ENCODE measurements at places on chromosomes 1 and 21.

DNA sequence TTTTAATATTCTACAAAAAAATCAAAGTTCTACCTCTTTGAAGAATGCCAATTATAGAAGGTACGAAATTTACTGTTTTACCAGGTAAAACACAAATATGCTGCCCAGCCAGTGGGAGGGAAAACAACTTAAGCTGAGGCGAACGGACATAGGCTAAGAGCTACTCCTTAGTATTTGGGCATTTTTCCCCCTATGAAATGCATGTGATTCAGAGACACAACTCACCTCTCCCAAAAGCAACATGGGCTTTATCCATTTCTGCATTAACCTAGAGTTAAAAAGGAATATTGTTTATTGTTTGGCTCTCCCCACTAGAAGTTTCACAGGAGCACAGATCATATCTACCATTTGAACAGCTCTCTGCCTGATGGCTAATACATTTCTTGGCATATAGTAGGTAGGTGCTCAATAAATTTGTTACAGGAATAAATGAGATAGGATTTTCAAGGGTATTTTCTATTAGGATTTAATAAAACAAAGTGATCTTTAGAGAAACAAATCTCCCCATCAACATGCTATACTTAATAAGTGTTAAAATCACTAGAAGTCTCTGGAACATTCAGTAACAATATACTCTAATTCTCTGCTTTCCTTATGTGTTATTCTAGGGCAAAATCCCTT lies 2.4 kb upstream of the SORT1 start:
- DNase-seq, result no peak

- DNase-seq, result no peak
Measured at GRCh38 chr1:228922722-228923376, 187.6 kb downstream of the RHOU start.

DNA sequence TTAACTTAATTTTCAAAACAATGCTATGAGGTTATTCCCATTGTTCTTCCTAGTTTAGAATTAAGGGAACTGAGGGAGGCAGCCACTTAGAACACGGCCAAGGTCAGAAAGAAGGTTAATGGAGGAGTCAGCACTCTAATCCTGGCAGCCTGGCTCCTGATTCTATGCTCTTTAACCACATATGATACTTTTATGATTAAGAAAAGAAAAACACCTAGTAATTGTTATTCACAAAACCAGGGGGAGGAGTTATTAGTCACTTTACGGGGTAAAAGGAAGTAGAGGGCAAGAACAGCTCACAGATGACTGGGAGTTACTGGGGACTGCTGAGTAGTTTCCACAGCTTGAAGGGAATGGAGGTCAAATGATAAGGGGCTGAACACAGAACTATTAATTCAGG lies 38.6 kb downstream of the GADD45A start:
- no peak for DNase-seq

DNA sequence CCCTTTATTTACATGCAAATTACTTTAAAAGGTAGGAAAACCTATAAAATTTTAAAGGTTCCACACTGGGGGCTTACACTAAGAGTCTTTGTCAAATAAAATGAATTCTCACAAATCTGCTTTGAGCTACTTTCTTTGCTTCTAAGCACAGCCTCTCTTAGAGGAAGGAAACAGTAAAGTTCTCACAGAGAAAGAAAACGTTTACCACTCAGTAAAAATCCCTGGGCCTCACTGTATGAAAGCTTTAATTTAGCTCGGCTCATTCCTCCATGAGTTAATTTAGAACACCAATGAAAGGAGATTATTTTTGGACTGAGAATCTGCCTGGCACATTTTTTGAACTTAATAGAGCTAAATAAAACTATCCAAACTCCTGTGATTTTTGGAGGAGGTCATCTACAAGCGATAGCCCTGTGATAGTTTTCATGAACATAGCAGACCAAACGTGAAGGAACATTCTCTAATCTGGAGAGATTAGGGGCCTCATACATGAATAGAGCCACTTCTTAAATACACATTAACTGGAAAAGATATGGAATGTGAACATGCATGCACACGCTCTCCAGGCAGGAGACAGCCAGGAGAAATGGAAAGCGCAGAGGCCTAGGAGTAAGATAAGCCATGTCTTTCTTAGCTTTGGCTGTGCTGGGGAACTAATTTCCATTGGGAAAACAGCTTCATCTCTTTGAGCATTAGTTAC lies 32.8 kb downstream of the PRRX1 start:
- DNase-seq, result no peak

All from GM12864 (cell line).